ENCODE measurements at places on chromosomes 2 and 18.

- DNase-seq = no peak
Observed at GRCh38 chr2:191041418-191042161, 27.6 kb upstream of the STAT1 start.

DNA sequence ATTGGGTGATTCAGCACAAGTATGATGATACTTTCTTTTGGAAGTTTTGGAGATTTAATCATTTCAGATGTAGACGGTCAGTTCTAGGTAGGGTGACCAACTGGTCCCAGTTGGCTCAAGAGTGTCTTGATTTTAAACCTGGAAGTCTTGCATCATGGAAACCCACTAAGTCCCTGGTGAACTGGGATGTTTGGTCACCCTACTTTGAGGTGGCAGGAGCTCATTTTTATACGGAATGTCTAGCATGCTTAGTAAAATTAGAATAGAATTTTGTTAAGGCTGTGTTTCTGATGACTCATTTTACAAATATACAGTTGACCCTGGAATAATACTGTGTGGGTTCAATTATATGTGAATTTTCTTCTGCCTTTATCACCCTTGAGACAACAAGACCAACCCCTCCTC, 61.5 kb upstream of the DOCK10 start:
- DNase-seq = no peak

DNA sequence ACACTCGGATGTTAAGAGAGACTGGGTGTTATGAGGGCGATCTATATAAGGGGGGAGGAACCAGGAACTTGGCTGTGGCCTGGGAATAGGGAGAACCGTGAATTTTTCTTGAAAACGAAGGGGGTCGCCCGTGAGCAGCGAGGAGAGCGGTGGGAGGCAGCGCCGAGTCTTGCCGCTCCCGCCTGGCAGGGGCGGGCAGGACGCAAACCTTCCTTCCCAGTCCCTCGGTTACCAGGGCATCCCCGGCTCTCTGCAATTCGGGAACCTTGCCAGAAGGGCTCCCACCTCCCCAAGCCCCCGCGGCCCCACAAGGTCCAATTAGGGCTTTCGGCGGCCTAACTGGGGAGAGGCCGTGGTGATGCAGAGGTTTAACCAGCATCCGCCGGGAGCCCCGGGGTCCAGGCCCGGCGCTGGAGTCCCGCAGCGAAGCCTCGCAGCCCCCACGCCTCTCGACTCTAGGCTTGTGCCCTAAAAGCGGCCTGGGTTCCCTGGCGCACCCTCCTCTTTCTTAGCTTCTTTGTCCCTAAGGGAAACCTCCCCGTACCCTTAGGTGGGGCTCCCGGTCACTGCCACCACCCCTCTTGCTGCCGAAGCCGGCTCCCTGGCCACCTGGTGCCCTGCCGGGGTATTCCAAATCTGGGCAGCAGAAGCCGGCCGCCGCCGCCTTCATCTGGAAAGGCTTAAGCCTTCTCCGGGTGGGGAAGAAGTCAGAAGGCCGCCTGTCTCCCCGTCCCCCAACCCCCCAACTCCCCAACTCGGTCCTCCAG, 680 bp upstream of the FHOD3 start:
- DNase-seq = peak; percentile 80

- no peak for DNase-seq
Observed at GRCh38 chr18:3525870-3526420, 76.0 kb downstream of the TGIF1 start.

DNA sequence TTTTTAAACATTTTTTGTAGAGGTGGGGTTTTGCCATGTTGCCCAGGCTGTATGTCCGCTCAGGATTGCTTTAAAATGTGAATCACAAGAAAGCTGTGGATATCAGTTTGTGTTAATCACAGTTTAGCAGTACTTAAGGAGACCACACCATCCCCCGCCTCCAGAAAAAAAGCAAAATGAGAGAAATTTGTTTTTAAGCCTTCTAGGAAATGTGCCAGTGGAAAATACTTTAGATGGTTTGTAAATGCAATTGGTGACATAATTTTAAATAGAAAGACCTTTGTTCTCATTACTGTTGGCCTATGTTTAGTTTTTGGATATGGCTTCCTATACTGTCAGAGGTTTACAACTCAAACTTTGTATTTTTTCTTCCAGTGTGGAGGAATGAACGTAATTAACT, 27.0 kb downstream of the GCA start:
- peak; percentile 18 for DNase-seq

DNA sequence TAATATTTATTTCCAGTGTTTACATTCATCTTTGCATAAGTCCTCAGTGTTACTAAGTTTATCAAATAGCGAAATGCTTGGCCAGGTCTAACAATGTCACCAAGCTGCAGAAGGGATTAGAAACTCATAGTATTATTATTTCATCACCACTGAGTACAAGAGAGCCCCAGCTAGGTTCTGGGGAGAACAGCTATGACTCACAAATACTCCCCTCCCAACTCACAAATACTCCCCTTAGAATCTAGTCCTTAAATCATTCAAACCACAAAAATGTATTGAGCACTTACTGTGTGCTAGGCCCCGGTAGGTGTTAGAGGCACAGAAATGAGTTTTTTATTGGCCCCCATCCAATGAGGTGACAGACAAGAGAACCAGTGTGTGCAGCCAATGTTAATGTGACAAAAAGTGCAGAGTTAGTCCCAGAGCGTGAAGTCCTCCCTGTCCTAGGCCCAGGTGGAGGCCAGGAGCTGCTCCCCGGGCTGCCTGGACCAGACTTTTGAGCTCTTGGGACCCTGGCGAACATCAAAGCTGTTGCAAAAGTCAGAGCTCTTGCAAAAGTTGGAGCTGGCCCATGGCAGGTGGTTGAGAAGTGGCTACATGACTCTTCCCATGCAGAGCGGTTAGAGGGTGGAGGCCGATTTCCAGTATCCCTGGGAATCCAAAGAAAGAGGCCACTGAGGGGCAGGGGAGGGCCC, 9.8 kb downstream of the STEAP3 start:
- no peak for DNase-seq

- no peak for DNase-seq
Observed at GRCh38 chr18:2304378-2305175, 266.7 kb downstream of the METTL4 start.

GRCh38 chr2:177315364-177315763, 50.8 kb upstream of the NFE2L2 start:
- no peak for DNase-seq

GRCh38 chr2:136327162-136327852, 209.4 kb upstream of the CXCR4 start:
- DNase-seq = no peak

DNA sequence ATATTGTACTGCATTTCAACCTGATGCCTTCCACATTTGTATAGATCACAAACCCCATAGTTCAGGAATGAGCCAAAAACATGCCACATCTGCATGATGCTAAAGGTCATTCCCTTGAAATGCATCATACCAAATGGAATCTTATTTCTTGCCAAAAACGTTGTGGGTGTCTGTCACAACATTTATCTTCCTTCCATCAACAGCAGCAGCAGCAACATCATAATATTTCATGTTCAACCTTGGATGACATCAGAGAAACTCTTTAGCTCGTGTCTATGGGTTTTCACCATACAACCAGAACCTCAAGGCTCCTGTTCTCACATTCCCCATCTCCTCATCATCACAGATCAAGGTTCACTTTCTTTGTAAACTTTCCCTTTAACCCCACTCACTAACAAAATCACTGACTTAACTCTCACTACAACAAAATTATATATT, 221.3 kb upstream of the CTAGE1 start:
- DNase-seq = peak; percentile 5

DNA sequence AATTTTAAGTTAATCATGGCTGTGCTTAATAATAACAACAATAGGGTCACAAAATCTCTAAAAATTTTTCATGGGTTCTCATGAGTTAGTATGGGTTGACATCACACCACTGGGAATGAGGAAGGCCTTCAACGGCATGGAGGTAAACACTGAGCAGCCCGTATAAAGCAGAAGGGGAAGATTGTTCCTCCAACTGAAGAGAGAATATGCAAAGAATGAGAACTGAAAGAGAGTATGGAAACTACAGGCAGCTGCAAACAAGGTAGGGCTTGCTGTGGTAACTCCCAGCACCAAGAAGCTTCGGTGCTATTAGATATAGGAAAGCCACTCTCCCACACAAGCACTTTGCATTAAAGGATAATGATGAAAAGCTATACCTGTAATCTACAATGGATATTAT, 1242.3 kb upstream of the CELF4 start:
- DNase-seq = no peak

- no peak for DNase-seq
Observed at GRCh38 chr2:201358684-201359083, 1.5 kb upstream of the FLACC1 start.

DNA sequence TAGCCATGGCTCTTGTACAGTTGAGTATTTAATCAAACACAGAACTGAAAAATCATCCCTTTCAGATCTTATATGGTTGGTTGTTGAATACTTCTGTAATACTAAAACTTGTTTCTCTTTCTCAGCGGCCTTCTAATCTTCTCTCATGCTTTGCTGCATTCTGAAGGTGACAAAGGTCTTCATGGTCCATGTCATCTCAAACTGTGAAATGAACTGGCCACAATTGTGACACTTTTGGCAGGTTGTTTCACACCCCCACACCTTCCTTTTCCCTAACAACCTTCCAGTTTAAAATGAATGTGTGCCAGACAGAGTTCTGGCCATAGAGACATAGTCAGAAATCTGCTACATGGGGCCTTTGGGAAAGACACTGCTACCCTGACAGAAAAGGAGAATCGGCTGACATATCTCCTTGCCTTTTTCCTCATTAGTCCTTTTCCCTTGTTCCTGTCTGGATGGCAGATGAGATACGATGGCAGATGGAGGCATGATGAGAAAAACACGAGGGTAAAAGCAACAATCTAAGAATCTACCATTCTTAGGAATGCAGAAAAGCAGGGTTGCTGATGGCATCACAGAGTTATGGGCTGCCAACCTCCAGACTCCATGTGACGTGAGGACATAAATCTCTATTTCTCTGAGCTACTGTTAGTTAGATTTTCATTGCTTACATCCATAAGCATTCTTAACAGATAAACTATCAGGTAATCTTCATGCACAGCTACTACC, 106.5 kb downstream of the PIGN start:
- DNase-seq = no peak

GRCh38 chr2:187050409-187050998, 201.5 kb upstream of the ZSWIM2 start:
- no peak for DNase-seq

- DNase-seq = no peak
Observed at GRCh38 chr2:239271471-239271870, 129.3 kb downstream of the HDAC4 start.

DNA sequence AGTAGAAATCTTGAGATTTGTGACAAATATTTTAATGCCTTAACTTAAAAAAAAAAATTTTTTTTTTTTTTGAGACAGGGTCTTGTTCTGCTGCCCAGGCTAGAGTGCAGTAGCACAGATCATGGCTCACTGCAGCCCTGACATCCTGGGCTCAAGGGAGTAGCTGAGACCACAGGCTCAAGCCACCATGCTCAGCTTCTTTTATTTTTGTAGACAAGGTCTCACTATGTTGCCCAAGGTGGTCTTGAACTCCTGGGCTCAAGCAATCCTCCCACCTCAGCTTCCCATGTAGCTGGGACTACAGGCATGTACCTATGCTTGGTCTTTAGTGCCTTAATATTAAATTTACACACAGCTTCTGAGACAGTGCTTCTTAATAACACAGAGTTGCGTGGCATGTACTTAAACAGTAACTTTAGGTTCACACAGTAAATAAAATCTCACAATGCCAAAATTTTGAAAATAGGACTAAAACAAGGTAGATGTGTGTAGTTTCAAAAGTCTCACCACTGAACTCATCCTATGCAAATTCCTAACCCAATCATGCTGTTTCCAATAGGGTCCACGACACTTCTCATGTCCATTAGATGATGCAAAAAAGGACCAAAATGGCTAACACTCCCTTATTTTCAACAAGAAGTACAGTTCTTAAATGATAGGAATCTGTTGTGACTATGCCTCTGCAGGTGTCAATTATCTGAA, 4.1 kb downstream of the HSPD1 start:
- no peak for DNase-seq

- DNase-seq = no peak
Observed at GRCh38 chr2:237647176-237648015, 20.0 kb downstream of the LRRFIP1 start.

DNA sequence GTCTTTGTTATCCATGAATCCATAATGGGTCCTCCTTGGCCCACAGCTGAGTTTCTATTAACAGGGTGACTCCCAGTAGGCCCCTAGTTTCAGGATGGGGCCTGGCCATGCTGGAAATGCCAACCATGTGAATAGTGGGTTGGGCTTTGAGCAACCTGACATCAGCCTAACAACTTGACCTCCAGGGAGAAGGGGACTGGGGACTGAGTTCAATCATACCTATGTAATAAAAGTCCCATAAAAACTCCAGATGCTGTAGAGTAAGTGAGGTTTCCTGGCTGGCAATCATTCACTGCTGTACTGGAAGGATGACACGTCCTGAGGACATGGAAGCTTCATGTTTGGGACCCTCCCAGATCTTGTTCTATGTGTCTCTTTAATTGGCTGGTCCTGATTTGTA, 7.9 kb downstream of the REV1 start:
- no peak for DNase-seq

GRCh38 chr18:60639836-60640235, 267.3 kb upstream of the MC4R start:
- DNase-seq = no peak

DNA sequence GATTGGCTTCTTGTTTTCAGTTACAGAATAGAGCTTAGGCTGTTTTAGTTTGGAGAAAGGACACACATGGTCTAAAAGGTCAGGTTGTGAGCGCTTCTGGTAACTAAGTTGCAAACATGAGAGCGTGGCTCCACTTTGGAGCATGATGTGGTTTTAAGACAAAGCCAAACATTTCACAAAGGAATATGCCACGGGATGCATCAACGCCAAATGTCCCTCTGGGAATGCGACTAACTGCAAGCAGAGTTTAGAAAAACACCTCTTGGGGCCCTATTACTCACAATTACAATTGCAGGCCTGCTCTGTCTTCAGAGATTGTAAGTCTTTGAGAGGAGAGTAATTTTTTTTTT, 25.4 kb downstream of the MYO7B start:
- no peak for DNase-seq

GRCh38 chr2:168231609-168232241, 15.7 kb downstream of the STK39 start:
- no peak for DNase-seq

DNA sequence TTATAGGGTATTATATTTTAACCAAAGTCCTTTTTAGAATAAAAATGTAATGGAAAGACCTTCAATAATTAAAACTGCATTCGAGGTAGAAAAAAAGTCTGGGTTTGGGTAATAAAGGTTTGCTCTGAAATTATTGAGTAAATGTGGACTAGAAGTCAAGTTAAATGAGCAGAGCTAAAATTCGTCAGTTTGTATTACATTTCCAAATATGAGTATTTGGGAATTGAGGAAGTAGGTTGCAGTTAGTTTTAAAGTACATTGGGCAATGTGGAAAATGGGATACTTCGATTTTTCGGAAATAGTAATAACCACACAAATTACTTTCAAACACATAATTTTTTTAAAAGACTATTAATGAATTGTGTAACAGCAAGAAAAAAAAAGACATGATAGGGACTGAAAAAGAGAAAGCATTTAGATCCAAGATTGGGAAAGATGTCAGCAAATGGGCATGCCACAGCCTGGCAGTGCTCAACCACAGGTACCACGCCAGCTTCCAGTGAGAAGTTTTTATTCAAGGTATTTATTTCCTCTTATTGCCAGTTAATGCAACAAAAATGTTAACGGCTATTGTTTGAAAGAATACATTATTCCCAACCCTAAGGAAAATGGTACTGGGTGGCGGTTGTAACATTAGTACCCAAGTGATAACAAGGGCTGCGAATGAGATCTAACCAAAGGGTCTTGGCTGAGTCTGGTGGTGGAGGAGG, 50.0 kb downstream of the TTC39C start:
- no peak for DNase-seq
